ENCODE measurements at places on chromosomes 3 and 15.

DNA sequence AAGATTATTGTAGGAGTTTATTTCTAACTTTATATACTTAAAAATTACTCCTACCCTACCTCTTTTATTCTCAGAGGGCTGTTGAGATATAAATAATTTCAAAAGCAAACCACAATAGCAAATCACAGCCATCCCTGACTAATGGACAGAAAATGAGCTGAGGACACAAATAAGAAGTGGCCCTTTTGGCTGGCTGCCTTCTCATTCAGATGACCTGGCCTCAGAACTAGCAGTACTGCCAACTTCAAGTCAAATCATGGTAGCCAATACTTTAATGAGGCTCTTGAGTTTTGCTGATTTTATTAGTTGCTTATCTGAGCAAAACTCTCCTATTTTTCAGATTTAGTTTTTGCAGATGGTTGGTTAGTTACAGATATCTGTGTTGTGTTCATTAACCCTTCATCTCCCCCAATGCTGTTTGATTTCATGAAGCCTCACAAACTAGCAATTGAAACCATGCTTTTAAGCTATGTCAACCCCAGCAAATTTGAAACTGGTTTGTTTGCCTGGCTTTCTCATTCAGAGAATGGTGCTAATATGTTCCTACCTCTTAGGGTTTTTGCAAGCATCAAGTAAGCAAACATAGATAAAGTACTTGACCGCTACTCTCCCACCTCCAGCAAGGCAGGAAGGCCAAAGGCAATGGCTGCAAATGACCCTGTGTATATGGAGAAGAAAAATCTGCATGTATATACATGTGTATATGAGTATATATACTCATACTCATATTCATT lies 73.4 kb upstream of the HACD2 start:
- no peak for DNase-seq

GRCh38 chr3:166955201-166955939 lies 424.7 kb downstream of the ZBBX start:
- DNase-seq, result no peak

GRCh38 chr3:12972781-12973702 lies 100.2 kb downstream of the IQSEC1 start:
- no peak for DNase-seq

DNA sequence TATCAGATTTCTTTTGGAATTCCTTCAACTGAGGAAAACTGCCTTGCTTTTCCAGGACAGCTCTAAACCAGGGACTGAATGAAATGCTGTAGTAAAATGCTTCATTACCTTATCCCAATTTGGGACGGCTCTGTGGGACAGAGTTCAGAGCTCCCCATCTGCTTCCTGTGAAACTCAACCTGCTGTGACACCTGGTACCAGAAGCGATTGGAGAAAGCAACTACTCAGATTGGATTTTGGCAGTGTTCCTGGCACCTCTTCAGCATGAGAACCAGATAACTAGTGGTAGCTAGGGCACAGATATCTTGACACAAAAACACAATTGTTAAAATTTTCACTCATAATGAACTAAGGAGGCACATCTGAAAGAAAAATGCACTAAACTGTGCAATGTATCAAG lies 539.1 kb downstream of the SI start:
- DNase-seq, result no peak

GRCh38 chr3:105323274-105323599 lies 43.5 kb upstream of the ALCAM start:
- DNase-seq, result no peak

DNA sequence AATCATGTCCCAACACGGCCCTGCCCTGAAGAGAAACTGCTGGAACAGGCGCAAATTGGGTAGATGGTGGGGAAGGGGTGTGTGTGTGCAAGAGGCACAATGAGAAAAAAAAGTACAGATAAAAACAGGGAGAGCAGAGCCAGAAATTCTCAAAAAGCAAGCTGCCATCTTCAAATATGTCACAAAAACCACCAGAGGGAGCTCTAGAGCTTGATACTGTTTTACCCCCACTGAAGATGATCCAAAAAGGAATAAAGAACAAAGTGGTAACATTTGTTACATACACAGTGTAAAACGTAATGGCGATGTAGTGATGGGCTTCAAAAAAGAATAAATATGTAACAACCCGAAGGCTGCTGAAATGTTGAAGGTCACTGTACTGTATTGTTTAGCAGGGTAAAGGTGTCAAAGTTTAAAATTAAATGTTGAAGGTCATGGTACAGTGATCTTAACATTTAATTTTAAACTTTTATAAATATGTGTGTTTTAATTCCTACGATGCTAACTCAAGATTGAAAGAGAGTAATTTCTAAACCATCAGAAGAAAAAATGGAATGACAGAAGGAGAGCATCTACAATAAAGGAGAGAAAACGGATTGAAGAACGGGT lies 6.0 kb downstream of the SNRPA1 start:
- peak; percentile 32 for DNase-seq

DNA sequence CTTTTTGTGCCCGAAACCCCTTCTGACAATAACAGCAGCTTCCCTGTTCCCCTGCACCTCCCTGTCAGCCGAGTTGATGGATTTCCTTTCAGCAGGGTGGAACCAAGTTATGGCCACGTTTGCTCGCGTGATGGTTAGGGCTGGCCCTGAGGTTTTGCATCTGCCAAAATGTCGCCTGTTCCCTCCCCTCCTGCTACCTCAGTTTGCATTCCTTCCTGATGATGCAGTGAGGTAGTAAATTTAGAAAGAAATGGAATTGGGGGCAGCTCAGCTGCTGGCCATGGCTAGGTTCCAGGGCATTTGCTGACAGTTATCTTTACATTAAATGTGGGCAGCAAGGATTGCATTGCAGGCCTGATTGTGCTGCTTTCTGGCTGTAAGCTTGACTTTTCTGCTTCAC lies 13.2 kb downstream of the LIMD1 start:
- no peak for DNase-seq

DNA sequence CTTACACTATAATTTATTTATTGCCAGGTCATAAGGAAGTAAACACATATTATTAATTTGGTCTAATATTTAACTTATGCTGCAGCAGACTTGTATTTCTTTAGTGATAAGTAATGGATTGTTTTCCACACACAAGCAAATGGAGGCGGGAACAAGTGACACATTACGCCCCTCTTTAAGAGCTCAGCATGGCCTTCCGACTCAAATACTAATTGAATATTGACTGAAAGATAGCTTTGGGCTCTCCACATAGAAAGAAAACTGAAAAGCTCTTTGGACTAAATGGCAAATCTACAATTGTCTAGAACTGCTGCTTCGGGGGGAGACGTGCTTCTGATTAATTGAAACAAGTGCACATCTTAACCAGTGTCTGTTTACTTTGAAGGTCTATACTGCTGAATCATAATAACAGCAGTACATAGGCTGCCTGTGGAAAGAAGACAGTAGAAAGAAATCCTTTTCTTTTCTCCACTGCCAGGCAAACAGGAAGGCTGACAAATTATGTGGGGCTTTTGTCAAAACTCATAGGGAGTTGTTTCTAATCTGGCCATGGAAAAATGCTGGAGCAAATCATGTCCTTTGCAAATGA lies 15.9 kb downstream of the CADPS start:
- DNase-seq, result no peak

- DNase-seq, result no peak
Measured at GRCh38 chr3:193795062-193795690, 202.2 kb downstream of the OPA1 start.

DNA sequence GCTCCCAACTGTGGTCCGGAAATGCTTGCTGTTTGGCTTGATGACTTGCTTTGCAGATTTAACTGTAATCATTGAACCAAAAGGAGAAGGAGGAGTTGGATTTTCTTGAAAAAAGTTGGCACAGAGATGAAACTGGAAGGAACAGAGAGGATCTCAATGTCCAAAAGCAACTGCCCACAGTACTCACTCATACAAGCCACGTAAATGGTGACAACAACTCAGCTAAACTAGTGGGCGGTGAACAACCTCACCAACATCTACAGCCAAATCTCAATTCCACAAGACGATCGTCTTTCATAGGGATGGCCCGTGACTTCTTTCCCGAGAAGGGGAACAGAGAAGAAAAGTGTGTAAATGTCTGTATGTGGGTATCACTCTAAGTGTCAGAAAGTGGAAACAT lies 48.1 kb downstream of the MYO5C start:
- DNase-seq, result no peak

GRCh38 chr15:38562278-38562677 lies 2.3 kb downstream of the RASGRP1 start:
- no peak for DNase-seq

- DNase-seq, result no peak
Measured at GRCh38 chr15:60731583-60732130, 252.7 kb upstream of the ICE2 start.

DNA sequence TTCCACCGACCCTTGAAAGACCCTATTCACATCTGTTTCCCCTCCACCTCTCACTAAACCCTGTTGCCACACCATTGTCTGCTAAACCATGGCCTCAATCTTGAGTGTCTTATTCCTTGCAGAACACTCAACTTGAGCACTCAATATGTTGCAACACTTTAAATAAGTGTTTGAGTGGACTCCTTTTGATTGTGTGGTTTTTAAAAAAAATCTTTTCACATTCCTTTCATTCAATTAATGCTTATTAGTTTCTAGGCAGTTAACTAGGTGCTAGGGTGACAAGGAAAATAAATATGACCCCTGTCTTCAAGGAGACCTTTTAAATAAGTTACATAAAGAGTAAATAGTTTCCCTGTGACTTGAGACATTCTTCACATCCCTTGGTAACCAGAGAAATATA lies 13.3 kb upstream of the HHLA2 start:
- no peak for DNase-seq

DNA sequence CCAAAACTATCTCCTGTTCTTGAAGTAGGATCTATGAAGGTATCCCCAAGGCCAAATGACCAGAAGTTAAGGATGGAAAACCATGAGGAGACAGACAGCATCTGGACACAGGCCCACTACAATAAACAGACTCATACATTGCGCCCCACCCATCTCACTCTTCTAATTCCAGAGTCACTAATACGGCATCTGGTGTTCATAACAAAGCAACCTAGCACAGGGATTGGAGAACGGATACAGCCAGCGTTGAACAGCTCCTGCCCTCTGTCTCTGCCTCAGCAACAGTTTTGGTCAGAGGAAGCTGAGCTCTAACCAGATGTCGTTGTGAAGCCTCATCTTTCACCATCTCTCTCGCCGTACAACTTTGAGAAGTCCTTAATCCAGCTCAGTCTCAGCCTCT lies 44.5 kb upstream of the CCDC80 start:
- no peak for DNase-seq

- DNase-seq, result no peak
Measured at GRCh38 chr3:94008253-94008652, 20.1 kb downstream of the STX19 start.

All from stimulated activated CD4-positive, alpha-beta T cell treated with anti-CD3 and anti-CD28 coated beads, Interleukin-4, amount 100 ng/mL, for 24 hours (primary cell).